ENCODE measurements at places on chromosomes 3 and 15. TPM values are rescaled to one million over a fixed set of nuclear protein-coding genes. Genes with fewer than 3 reads are reported as not detected.
A peak's percentile ranks its signal among the peaks of the same experiment; 100 is the strongest.

DNA sequence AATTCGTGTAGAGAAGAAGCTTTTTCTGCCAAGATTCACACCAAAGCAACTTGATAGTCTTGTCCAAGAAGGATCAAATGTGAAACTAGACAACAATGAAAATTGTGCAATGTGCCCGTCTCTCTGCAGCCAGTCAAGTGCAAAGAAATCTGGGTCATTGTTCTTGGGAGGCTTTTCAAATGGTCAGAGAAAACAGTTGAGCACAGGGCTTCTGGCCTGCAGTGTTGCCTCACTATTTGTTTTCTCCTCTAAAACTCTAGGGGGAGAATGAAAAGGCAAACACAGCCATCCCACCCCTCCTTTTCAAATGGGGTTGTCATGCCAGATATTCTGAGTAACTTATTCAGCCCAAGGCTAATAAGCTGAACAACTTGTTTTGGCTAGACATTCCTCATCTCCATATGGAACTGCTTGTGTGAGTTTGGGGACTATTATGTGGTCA lies 417.6 kb upstream of the CDIN1 start:
- peak; percentile 76 for DNase-seq

- no peak for DNase-seq
Measured at GRCh38 chr3:51550080-51550819, 11.7 kb downstream of the RAD54L2 start.

DNA sequence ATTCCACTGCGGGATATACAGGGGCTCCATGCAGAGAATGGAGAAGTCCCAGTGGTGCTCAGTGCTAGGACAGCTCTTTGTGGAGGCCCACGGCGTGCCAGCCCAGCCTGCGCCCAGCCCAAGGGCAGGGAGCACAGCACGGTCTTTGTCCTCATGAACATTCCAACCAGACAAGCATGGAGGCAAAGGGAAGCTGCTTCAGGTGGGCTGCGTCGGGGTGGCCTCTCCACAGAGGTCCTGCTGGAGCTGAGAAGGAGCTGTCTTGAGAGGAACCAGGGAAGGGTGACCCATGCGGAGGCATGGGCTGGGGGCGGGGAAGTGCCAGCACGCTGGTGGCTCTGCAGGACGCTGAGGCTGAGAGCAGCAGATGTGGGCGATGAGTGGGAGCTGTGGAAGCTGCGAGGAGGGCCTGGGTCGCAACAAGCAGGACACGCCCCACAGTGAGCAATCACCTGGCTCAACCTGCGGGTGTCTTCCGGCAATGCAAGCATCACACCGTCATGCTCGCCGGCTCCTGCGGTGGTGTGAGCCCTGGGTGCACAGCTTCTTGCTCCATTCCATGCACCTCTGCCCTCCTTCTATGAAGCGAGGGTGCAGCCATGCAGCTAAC lies 14.0 kb upstream of the KLF15 start:
- no peak for DNase-seq

DNA sequence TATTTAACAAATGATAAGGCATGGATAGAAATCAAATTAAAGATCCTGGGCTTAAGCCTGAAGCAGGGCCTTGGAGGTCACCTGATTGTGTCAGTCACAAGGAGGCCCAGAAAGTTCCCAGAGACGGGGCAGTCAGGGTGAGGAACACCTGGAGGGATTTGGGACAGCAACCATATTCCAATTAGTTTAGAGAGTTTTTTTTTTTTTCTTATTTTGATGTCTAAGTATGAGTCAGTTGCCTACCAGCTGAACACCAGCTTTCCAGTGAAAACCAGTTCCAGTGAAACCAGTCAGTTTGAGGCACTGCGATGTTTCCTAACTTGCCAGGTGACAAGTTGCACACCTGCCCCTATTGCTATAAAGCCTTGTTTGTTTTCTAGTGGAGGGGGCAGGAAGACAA lies 350.7 kb upstream of the AZI2 start:
- DNase-seq, result no peak

DNA sequence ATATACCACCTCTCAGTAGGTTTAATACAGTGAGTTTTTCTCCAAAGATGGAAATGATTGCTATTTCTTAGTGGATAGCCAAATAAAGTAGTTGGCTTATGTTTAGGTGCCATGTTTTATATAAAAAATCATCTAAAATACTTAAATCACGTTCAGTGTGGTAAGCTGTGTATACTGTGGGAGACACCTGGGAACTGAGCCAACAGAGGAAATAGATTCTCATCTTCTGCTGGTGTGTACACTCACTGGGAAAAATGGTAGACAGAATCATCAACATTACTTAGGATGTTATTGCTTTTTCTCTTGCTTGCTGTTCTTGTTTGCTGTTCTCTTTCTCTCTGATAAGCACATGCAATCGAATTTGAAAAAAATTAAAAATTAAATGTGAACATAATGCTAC lies 112.6 kb upstream of the MB21D2 start:
- DNase-seq, result peak; percentile 10

The EIF4A2 gene
- total RNA-seq, result 691 TPM

The CCR2 gene
- not detected for total RNA-seq

The GPR171 gene
- total RNA-seq, result not detected

The CYP8B1 gene
- not detected for total RNA-seq

Measured in fibroblast of villous mesenchyme (primary cell).